Renal cortical epithelial cell (primary cell): ENCODE measurements at places on chromosomes 6 and 20. TPM values are rescaled to one million over a fixed set of nuclear protein-coding genes. Genes with fewer than 3 reads are reported as not detected.

- DNase-seq = no peak
Observed at GRCh38 chr6:146651482-146651863, 52.7 kb downstream of the ADGB start.

DNA sequence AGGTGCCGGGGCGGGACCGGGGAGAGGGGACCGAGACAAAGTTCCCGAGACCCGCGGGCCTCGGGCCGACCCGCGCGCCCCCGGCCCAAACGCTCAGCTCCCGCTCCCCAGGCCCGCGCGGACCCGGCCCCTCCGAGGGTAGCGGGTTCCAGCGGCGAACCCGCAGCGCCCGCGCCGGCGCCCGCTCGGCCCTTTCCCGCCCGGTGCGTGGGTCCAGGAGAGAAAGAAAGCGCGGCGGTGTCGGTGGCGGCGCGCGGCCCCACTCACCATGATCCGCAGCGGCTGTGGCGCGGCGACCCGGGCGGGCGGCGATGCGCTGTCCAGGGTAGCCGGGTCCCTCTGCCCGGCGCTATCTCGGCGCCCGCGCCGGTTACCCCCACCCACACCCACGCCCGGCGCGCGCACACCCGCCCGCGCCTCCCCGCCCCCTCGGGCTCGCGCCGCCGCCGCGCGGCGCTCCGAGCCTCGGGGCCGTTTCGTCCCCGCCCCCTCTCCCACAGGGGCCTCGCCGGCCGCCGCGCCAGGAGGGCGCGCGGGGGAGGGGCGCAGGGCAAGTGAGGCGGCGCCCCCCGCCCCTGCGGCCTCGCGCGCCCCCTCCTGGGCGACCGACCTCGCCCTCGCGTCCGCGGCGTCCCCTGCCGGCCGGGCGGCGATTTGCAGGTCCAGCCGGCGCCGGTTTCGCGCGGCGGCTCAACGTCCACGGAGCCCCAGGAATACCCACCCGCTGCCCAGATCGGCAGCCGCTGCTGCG lies at the start of gene ELOVL2:
ELOVL2 (minus strand) TSS at position 345 of the 751 bp plus-strand sequence; CDS start at position 270, 75 bp downstream.
- no peak for DNase-seq

DNA sequence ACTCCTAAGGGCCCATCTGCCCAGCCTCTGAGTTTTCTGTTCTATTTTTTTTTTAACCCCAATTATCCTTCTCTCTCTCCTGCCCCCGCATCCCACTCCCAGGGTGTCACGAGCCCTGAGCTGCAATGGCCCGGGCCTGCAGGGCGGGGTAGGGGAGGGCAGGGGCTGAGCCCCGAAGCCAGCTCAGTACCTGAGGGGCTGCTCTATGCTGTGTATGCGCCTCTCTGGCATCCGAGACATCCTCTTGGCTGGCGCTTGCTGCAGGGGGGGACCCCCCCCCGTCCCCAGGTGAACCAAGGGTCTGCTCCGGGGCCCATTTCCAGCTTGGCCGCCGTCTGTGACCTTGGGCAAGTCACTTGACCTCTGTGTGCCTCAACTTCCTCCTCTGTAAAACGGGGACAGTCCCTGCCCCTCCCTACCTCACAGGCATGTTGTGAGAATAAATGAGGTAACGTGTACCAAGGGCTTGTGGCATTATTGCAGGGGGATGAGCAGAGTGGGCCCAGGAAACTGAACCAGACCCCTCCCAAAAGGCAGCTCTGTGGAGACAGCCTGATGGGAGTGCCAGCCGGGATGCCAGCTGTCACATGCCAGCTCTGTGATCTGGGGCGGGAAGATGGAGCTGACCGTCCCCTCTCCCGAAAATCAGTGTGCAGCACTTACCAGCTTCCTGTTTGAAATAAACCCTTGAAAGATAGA lies 13.0 kb upstream of the MYL9 start:
- DNase-seq = no peak

DNA sequence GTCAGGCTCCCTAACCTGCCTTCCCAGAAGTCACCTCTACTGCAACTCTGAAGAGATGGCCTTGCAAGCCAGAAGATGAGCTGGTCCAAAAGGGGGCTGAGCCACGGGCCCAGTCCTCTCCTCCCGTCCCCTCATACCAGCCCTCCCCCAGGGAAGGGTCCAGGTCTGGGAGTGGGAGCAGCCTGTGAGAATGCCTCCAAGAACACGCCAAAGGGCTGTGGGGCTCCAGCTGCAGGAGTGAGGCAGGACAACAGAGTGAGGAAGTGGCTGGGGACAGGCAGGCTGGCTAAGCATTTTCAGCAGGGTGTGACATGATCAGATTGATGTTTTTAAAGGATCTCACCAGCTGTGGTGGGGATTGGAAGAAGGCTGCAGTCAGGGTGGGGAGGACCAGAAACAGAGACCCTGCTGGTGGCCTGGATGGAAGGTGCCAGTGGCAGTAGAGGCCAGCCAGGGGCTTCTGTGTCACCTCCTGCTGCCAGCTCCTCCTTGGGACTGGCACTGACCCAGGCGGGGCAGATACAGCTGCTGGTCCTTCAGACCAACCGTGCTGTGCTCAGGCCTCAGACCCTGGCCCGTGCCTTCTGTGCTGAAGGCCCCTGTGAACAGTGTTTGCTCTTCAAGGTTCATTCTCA lies 257.6 kb downstream of the NRN1 start:
- DNase-seq = no peak

DNA sequence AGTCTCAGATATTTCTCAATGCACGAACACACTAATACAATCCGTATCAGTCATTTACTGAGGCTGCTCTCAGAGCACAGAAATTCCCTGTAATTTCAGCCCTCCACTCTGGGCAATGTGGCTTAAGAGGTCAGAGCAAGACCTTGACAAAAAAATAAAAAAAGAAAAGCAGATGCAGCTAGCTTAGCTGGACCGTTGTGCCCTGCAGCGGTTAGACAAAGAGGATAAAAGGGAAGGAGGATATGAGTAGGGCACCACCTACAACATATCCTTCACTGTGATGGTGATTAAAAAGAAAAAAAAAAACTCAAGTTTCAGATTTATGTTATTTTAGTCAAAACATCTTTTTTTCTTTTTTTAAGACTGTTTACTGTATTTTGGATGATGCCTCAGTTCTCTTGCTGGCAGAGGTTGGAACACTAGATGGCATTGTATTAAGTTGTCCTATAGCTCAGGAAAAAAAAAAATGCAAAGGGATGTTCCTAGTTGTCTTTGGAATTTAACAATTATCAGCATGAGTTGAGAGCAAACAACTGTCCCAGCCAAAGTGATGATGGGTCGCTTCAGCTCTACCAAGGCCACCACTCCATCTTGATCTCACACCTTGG lies 59.9 kb downstream of the ANKEF1 start:
- no peak for DNase-seq

GRCh38 chr6:47308552-47309290 lies 984 bp downstream of the TNFRSF21 start:
- DNase-seq = no peak

Gene VPS16
- total RNA-seq = 43.8 and 46.0 TPM in 2 replicates

Gene MYH7B
- 0.05 TPM in 1 of 2 replicates, not detected in the other for total RNA-seq

Gene POM121L2
- total RNA-seq = not detected in 2 replicates
